ENCODE measurements at places on chromosomes 5 and 9.

DNA sequence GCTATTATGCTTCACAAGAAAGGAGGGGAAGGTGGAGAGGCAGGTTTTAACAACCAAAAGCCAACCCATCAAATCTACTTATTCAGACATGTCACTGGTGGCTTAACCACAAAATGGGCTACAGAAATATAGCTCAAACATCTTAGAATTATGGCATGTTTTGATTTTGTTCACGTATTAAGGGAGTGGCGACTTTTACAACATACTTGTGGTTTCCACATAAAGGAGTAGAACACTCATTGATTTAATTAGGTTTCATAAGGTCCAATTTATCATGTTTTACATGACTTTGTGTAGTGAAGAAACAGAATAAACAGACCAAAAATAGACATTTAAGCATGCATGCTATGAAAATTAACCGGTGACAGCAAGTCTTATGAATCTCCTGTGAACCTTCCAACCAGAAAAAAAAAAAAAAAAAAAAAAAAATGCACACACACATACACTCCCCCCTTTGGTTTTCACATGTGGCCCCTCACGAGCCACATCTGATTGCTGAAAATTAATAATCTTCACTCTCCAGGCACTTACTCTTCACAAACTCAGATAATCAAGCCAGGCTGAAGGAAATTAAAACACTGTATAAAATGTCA is 5.4 kb downstream of the ZNF608 start:
- DNase-seq: no peak

GRCh38 chr9:34664281-34665066 is 2.0 kb upstream of the CCL27 start:
- DNase-seq: peak; percentile 85

DNA sequence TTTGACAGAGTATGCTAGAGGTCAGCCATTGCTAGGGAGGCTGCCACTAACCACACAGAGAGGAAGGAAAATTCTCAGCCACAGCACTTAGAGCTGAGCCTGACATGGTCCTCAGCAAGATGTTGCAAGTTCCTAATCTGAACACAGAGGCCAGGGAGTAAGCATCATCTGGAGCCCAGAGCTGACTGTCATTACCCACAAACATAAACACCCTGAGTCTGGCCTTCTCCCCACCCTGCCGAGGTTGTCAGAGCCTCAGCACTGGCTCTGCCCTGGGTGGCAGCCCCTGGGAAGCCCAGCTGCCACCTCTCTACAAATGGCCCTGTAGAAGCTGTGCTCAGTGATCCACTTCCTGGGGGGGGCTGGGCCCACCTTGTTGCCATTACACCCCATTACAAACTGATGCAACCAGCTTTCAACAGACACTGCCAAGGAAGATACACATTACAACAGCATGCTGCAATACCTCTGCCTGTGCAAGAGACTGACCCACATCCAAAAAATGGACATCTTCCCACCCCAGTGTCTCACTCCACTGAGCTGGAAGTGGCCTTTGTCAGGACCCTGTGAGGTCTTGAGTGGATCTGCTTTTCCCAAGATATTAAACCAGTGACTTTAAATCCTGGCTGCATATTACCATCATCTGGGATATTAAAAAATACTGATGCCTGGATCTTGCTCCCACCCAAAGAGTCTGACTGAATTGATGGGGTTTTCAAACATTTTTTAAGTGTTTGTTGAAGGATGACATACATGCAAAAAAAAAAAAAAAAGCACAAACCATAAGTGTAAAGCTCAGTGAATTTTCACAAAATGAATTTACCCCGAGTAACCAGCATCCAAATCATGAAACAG is 33.0 kb downstream of the IRF1 start:
- DNase-seq: no peak

DNA sequence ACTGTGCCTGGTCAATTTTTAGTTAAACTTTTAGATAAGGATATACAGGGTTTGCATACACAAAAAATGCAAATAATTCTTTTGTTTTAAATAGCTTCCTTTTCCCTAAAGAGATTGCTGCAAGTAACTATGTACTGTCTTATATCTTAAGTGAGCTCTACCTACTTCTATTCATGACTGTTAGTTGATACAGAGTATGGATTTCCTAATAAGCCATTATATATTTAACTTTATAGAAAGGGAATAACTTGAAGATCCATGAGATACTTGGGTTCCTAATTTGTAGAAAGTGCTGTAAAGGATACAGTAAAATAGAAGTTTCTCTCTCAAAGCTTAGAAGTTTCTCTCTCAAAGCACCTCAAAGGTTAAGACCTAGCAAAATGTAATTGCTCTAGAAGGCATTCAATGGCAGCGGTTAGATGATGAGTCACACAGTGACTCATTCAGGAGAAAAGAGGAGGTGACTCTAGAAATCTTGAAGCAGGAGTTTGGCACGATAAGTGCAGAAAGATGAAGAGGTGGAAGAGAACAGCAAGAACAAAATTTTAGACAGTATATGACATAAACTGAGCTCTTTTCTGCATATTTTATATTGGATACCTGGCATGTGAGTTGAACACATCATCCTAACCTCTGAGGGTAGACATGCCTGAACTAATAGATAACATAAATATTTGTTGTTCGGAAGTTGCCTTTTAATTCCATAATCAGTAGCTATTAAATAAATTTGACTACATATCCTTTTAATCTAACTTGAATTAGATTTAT is 5.5 kb upstream of the DNAJC21 start:
- no peak for DNase-seq

Data from H1 (cell line).